IMR-90 (cell line): ENCODE measurements at places on chromosomes 3 and 15. TPM values are rescaled to one million over a fixed set of nuclear protein-coding genes. Genes with fewer than 3 reads are reported as not detected.
A peak's percentile ranks its signal among the peaks of the same experiment; 100 is the strongest.

- no peak for DNase-seq
- H3K36me3 ChIP-seq, result no peaks in the 10 kb centered on the region
- no peak overlapping the region for H3K4me3 ChIP-seq
- H3K4me1 ChIP-seq, result no peaks in the 10 kb centered on the region
- peaks cover 10% of the 10 kb centered on the region for H3K27me3 ChIP-seq
Observed at GRCh38 chr15:88725305-88726210, 77.7 kb upstream of the ACAN start.

GRCh38 chr3:141553055-141553454, 66.2 kb downstream of the RASA2 start:
- no peak overlapping the region for H3K27ac ChIP-seq
- H3K4me1 ChIP-seq, result peaks cover 2% of the 10 kb centered on the region; the same call in 1 of the 2 replicates
- DNase-seq, result no peak
- no peak overlapping the region for H3K4me3 ChIP-seq
- H3K27me3 ChIP-seq, result no peaks in the 10 kb centered on the region

ZNF774 gene
- polyA plus RNA-seq, result 0.90 and 0.91 TPM in 2 replicates

DNA sequence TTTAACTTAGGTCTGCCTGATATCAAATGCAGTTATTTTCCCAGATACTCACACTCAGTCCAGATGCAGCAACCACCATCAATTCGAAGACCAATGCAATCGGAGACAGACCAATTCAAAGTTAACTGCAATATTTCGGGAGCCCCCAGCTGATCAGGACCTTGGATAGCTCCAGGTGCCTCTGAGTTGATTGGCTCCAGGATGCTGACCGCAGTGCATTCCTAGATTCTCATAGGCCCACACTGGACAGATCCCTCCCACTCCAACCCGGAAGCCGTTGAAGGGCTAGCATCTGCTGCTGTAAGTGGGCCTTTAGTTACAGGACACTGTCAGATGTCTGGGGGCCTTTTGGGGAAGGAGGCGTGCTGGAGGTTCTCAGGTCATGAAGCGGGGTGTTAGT, 89.5 kb upstream of the ATP2B2 start:
- no peaks in the 10 kb centered on the region; the same call in none of the 2 replicates for H3K27me3 ChIP-seq
- peak; percentile 53 for DNase-seq
- no peak overlapping the region for H3K27ac ChIP-seq

- no peak overlapping the region for H3K27ac ChIP-seq
- DNase-seq, result no peak
- H3K36me3 ChIP-seq, result no peaks in the 10 kb centered on the region
- no peak overlapping the region for H3K4me3 ChIP-seq
Observed at GRCh38 chr3:161607056-161607455, 110.4 kb downstream of the OTOL1 start.

GRCh38 chr15:52006702-52007340, 12.2 kb upstream of the MAPK6 start:
- peaks cover 7% of the 10 kb centered on the region; the same call in 1 of the 2 replicates for H3K4me1 ChIP-seq
- DNase-seq, result no peak
- H3K27me3 ChIP-seq, result no peaks in the 10 kb centered on the region
- H3K4me3 ChIP-seq, result no peak overlapping the region

DNA sequence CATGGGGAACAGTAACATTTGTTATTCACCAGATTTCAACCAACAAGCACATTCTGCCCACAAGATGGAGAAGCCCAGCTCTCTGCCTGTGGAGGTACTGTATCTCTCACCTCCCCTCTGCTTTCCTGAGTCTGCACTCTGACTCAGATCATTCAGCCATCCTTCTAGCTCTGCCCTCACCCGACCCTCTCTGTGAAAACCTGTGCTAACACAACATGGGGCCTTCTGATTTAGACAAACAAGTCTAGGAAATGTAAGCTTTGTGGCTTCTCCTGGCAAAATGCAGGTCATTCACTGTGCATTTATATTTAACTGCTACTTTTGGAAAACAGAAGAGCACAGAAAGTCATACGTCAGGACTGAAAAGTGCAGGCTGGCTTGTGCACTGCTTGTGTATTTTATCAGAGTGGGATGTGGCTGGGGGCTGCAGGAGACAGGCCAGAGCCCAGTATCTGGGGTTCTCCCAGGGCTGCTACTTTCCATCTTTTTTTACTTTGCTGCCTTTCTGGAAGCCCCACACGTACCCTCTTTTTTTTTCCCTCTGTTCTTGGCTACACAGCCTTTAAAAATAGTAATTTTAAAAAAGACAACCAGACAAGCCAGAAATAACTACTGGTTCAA, 50.8 kb downstream of the SUSD5 start:
- no peak overlapping the region for H3K27ac ChIP-seq
- DNase-seq, result peak; percentile 60
- no peaks in the 10 kb centered on the region for H3K36me3 ChIP-seq
- peaks cover 2% of the 10 kb centered on the region for H3K4me1 ChIP-seq
- H3K27me3 ChIP-seq, result no peaks in the 10 kb centered on the region

HMCES gene
- polyA plus RNA-seq, result 25.9 and 30.5 TPM in 2 replicates

SNURF gene
- 4.3 and 6.5 TPM in 2 replicates for polyA plus RNA-seq

DNA sequence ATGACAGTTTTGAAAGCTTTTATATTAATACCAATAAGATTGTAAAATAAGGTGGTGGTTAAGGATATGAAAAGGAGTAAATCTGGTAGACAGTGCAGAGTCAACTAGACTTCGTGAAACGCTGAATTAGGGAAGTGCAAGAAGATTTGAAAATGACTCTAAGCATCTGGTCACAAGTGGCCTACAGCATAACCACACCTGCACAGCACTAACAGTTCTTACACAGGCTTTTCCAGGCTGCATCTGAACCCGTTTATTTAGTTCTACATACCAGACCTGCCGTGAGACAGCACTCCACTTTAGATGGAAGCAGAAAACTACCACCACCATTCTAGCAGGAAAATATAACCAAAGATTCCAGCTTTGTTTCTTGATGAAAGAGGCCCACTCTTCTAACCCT, 1.9 kb downstream of the DMXL2 start:
- peaks cover 3% of the 10 kb centered on the region; the same call in 1 of the 2 replicates for H3K4me1 ChIP-seq
- H3K27me3 ChIP-seq, result peaks cover 2% of the 10 kb centered on the region; the same call in 1 of the 2 replicates
- no peaks in the 10 kb centered on the region for H3K36me3 ChIP-seq
- DNase-seq, result no peak
- H3K4me3 ChIP-seq, result no peak overlapping the region

DNA sequence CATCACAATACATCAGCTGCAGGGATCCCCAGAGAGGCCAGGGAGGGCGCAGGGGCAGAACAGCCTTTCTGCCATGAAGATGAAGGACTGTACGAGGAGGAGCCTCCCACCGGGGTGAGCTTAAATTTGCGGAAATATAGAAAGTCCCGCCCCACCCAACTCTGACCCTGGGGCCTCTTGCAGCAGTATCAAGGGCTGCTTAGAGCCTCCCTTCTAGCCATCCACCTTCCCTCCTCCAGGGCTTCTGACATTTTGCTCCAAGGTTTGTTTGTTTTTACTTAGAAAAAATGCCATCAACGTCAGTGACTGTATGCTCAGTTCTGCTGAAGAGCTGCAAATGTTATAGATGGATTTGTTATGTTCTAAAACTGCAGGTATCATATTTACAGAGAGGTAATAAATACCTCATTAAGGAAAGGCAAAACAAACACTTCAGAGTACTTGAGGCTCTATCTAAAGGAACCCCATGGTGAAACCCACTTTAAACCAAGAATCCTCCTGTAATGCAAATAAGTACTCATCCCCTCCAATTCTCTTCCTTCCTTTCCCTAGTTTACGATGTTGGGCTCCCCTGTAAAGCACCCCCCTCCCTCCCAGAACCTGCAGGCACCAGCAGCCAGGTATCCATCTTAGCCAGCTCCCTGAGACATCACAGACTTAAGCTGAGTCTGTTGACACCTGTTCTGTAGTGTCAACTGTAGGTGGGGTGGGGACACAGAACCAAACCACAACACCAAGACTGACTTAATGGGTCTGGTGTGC, 30.5 kb downstream of the RFTN1 start:
- H3K27me3 ChIP-seq, result no peaks in the 10 kb centered on the region
- peak overlapping the region; percentile 78 for H3K27ac ChIP-seq
- H3K4me3 ChIP-seq, result no peak overlapping the region
- H3K4me1 ChIP-seq, result peaks cover 38% of the 10 kb centered on the region
- H3K36me3 ChIP-seq, result peaks cover 11% of the 10 kb centered on the region

GUCA1C gene
- polyA plus RNA-seq, result not detected in 2 replicates

DNA sequence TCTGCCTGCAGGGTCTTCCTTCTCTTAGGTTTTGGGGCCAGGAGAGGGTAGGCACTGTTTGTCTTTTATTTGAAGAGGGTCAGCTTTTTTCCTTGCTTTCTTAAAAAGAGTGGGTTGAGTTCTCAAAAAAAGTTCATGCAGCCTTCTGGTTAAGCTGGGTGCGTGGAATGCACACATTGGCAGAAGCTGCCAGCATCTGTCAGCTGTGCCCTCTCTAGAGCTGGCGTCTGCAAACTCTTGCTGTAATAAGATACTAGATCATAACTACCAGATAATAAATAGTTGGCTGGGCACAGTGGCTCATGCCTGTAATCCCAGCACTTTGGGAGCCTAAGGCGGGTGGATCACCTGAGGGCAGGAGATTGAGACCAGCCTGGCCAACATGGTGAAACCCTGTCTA, 373.4 kb downstream of the OCA2 start:
- H3K27ac ChIP-seq, result no peak overlapping the region
- H3K27me3 ChIP-seq, result no peaks in the 10 kb centered on the region
- no peak overlapping the region for H3K4me3 ChIP-seq
- H3K4me1 ChIP-seq, result no peaks in the 10 kb centered on the region
- H3K36me3 ChIP-seq, result no peaks in the 10 kb centered on the region

- peaks cover 18% of the 10 kb centered on the region for H3K36me3 ChIP-seq
- H3K27ac ChIP-seq, result no peak overlapping the region
- no peak overlapping the region for H3K4me3 ChIP-seq
- H3K4me1 ChIP-seq, result no peaks in the 10 kb centered on the region
- H3K27me3 ChIP-seq, result no peaks in the 10 kb centered on the region
Observed at GRCh38 chr3:47054412-47054811, 74.9 kb downstream of the NBEAL2 start.

GRCh38 chr15:45473068-45473467, 49.5 kb downstream of the SLC30A4 start:
- H3K36me3 ChIP-seq, result no peaks in the 10 kb centered on the region
- no peak overlapping the region for H3K4me3 ChIP-seq
- H3K27me3 ChIP-seq, result peaks cover 11% of the 10 kb centered on the region
- no peak overlapping the region for H3K27ac ChIP-seq
